ENCODE measurements at places on chromosomes 7 and 10.
A peak's percentile ranks its signal among the peaks of the same experiment; 100 is the strongest.

GRCh38 chr7:45679516-45679915 lies 105.3 kb downstream of the ADCY1 start:
- DNase-seq: no peak

- DNase-seq: no peak
Measured at GRCh38 chr7:130982160-130982638, 248.2 kb upstream of the KLF14 start.

DNA sequence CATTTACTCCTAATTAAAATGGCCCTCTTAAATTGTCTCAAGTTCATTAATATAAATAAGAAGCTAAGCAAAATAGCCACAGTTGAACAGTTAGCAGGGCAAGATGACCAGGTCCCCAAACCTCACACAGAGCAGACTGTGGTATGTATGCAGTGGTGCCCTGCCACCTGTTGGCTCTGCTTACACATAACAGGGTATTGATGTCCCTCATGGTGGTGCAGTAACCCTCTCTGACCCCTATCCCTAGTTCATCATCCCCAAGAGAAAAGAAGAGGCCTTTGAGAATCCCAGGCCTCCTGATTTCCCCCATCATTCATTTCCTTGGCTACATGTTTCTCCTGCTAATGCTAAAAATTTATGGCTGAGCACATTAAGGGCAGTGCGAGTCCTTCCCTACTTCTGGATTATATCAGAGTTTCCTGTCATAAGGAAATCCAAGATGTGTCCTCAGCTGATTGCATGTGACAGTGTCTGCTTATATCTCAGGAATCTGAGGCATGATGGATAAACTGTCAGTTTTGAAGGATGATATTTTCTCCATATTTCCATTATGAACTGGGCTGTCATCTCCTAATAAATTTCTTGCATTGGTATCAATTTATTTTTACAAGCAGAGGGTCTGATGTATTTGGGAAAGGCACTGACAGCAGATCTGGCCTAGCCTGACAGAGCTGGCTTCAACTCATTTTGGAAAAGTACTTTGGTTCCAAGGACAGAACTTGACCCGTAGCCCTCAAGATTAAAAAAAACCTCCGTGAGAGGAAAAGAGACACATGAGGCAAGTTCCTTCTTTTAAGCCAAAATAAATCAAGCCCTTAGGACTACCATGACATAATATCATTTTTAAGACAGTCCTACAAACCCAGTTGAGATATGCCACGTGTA lies 880.6 kb downstream of the LRMDA start:
- no peak for DNase-seq

GRCh38 chr10:124641282-124642087 lies 102.7 kb downstream of the FAM53B start:
- no peak for DNase-seq

DNA sequence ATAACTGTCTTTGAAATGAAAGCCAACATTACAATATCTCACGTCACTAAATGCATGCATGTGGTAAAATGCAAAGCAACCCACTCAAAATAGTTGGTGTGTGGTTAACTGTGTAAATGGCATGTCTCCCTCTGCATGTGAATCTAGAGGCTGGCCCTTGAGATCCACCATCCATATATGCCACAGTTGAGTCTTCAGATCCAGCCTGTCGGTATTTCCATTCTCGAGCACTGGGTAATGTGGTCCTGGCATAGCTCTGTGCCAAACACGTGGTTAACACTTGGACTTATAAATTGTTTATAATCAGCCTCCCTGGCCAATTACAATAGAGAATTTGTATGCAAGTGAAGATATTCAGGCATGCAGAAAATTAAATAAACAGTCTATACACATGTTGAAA lies 90.3 kb downstream of the LYZL1 start:
- DNase-seq: no peak

GRCh38 chr10:29610876-29611647 lies 23.7 kb downstream of the SVIL start:
- no peak for DNase-seq

DNA sequence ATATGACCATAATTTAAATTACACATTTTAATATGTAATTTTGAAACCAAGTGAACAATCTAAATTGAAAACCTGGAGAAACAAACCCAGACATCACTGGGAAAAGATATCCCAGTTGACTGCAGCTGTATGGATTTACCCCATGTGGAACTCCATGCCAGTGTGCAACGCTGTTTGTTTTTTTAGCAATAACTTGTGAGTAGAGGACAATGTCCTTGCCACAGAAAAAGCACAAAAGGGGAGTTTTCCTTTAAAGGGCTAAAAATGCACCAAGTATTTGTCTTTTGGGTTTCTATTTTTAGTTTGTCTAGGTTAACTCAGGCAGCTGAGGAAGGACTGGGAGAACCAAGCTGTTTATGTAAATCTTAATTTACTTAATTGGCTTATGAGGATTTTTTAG lies 15.1 kb upstream of the COL17A1 start:
- no peak for DNase-seq

DNA sequence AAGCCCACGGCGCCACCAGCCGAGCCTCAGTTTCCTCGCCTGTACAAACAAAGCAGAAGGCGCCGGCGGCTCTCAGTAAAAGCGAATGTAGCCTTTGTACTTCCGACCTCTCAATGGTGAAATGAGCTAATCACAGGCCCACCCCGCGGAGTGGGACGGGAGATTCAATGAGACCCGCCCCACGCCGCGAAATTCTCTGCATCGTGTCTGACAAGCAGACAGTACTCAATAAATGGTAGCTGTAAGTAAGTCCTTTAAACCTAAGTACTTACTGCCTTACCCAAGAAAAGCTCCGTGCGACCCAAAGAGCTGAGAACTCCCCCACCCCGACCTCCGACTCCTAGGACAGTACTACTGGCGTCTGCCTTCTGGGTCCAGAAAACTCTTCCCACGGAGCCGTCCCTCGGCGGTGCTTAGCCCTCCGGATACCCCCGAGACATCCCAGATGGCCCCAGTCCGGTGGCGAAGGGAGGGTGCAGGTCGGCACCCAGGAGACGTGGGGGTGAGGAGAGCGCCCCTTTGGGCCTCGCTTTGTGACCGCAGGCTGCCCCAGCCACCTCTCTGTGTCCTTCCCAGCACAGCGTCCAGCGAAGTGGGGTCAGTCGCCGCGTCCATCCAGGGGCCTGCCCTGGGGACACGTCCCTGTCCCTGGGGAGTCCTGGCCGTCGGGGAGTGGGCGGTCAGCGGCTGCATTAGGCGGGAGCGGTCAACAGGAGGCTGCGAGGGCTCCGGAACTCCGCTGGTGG lies 972 bp upstream of the CXCL12 start:
- no peak for DNase-seq

DNA sequence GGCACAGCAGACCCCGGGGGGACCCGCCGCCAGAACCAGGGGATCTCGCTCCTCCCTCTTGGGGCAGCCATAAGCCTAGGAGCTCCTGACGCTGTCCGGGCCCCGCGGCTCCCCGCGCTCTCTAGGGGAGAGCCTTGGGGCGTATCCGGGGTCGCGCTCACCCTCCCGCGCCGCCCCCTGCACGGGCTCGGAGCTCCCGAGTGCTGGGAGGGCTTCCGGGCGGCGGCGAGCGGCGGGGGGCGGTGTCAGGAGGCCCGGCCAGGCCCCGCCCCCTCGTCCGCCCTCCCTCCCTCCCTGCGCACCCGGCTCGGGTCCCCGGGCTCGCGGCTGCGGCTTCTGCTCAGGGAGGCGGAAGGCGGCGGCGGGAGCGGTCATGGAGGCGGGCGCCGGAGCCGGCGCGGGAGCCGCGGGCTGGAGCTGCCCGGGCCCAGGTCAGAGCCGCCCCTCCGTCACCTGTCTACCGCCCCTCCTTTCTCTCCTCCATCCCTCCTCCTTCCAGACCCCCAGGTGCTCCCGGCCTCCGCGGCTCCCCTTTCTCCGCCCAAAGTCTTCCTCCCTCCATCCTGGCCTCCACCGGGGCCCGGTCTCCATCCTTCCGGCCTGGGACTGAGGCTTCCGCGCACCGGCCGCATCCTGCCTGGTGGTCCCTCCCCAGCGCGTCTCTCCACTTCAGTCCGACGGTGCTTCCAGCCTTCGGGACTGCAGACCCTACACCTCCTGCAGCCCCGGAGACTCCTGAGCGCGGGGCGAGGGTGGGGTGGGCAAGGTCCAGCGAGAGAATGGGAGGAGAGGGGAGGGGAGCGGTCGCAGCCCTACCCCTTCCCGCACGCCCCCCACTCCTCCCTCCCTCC lies at the start of gene CCDC136:
TSS of gene CCDC136 (plus strand) at position 848 of the 851 bp plus-strand sequence. CDS start 444 bp downstream, outside the sequence.
- DNase-seq: peak; percentile 50

- DNase-seq: peak; percentile 48
Measured at GRCh38 chr10:94320285-94320914, 42.3 kb downstream of the NOC3L start.

GRCh38 chr10:97830064-97830463 lies 19.6 kb upstream of the GOLGA7B start:
- DNase-seq: no peak

- DNase-seq: no peak
Measured at GRCh38 chr7:111796671-111797070, 234.4 kb upstream of the IMMP2L start.

DNA sequence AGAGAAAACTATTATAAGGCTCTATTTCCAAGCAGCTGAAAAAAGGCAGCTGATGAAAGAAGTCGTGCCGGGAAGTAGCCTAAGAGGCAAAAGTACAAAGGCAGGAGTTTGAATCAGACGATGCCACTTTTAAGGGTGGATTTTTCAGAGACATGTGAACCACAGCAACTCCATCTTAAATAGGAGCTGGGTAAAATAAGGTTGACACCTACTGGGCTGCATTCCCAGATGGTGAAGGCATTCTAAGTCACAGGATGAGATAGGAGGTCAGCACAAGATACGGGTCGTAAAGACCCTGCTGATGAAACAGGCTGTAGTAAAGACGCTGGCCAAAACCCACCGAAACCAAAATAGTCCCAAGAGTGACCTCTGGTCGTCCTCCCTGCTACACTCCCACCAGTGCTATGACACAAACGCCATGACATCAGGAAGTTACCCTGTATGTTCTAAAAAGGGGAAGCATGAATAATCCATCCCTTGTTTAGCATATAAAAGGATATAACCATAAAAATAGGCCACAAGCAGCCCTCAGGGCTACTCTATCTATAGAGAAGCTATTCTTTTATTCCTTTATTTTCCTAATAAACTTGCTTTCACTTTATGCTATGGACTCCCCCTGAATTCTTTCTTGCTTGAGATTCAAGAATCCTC lies 45.5 kb upstream of the PRSS1 start:
- DNase-seq: no peak

DNA sequence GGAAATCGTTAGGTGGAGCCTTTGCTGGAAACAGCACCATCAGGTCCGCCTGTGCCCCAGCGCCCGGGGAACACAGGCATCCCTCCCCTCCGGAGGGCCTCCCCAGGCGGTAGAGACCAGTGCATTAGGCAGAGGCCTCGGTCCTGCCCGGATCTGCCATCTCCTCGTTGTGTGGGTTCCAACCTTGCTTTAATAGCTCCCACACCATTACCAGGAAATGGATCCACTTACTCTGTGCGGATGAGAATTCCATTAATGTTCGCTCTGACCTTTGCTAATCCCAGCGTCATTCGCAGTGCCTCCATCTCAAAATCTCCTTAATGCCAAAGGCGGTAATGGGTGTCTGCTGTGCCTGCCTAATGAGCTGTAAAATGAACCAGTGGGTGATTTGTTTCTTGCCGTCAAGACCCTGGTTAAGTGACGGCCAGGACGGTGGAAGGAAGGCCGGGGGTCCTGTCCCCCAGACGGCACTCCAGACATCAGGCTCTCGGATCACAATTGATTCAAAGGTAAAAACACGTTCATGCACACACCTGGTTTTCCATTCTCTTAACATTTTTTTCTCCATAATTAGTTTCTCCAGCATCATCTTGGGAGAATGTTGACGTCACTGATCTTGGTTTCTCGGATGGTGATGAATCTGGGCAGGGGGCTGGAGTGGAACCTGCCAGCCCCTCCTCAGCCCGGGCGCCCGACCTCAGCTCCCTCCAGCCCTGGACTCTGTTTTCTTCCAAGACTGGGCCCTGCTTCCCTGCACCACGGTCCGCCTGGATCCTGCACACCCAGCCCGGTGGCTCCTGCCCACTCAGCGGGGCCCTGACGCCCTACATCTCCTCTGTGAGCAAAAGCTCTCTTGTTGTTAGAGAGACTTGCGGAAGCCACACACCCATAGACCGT lies 22.8 kb upstream of the FAM20C start:
- no peak for DNase-seq

GRCh38 chr10:86376852-86377796 lies 10.5 kb upstream of the GRID1 start:
- DNase-seq: peak; percentile 65

DNA sequence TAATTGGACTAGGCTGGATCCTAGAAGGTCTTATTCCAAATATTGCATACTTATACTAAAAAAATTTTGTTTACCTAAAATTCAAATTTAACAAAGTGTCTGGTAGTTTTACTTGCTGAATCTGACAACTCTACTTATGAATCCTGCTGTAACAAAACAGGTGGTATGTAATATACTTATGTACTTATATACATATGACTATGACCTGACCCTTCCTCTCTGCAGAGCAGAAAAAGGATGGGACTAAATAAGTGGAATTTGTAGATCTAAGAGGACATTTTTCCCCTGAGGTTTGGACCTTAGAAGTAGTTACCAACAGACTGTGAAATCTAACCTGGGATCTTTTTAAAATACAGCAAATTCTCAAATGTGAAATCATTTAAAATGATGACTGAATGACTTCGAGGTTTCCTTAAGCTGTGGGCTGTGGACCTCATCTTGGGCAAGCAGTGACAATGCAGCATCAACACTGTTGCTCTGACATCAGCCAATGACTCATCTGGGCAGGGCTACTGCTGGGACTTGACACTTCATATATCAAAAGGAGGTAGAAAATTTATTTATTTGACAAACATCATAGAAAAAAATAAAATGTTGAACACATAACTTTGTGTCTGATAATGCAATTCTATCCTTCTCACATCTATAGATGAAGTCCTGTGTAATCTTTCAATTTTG lies 73.6 kb downstream of the RELN start:
- no peak for DNase-seq

DNA sequence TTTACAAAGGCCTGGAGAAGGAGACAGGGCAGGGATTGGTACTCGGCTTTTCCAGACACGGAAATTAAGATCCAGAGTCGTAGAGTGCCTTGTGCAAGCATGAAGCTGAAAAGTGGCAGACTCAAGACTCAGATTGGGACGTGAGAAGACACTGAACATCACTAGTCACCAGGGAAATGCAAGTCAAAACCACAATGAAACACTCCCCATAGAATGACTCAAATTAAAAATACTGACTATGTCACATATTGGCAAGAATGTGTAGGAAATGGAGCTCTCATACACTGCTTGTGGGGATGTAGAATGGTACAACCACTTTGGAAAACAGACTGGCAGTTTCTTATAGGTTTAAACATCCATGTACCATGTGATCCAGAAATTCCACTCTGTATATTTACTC lies 472.0 kb downstream of the RPS24 start:
- DNase-seq: no peak

DNA sequence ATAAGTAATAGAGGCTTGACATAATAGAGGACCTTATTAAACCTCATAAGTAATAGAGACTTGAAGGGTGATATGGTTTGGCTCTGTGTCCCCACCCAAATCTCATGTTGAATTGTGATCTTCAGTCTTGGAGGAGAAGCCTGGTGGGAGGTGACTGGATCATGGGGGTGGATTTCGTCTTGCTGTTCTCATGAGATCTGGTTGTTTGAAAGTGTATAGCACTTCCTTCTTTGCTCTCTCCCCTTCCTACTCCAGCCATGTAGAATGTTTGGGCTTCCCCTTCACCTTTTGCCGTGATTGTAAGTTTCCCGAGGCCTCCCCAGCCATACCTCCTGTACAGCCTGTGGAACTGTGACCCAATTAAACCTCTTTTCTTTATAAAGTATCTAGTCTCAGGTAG lies 8.6 kb downstream of the KIFBP start:
- DNase-seq: no peak

- DNase-seq: no peak
Measured at GRCh38 chr10:79243181-79244067, 103.8 kb upstream of the PPIF start.

Measured in stimulated activated CD8-positive, alpha-beta memory T cell treated with anti-CD3 and anti-CD28 coated beads, Interleukin-7, amount 100 ng/mL, for 1 hour (primary cell).